Body of pancreas (tissue), 4 donors: ENCODE measurements at places on chromosomes 16 and 17. TPM values are rescaled to one million over a fixed set of nuclear protein-coding genes. Genes with fewer than 3 reads are reported as not detected.

DNA sequence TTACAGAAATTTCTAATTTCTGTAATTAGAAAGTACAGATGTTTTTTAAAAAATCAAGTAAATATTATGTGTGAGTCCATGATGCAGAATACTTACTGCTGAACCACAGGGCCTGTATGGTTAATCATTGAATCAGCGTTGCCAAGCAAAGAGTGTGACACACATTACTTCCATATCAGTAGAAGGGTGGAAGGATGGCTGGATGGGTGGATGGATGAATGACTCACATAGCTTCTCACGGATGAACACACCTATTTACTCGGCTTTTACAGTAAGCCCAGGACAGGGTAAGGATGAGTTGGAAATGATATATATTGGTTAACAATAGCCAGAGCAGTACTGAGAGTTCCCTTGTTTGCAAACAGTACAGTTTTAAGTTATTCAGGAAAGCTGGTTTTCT, 495.9 kb upstream of the RBFOX1 start:
- no peak overlapping the region for H3K27ac ChIP-seq
- H3K27me3 ChIP-seq, result no peaks in the 10 kb centered on the region
- no peaks in the 10 kb centered on the region for H3K36me3 ChIP-seq
- no peak overlapping the region for H3K4me3 ChIP-seq
- DNase-seq, result no peak

- DNase-seq, result no peak
- peaks cover 2% of the 10 kb centered on the region for H3K4me1 ChIP-seq
- H3K36me3 ChIP-seq, result no peaks in the 10 kb centered on the region
Observed at GRCh38 chr16:10624527-10624926, 44.1 kb upstream of the EMP2 start.

GRCh38 chr16:84048871-84049270, 6.3 kb upstream of the SLC38A8 start:
- no peaks in the 10 kb centered on the region for H3K36me3 ChIP-seq
- peak overlapping the region; percentile 78 for H3K27ac ChIP-seq
- DNase-seq, result peak; percentile 51
- H3K4me1 ChIP-seq, result peaks cover 27% of the 10 kb centered on the region

DNA sequence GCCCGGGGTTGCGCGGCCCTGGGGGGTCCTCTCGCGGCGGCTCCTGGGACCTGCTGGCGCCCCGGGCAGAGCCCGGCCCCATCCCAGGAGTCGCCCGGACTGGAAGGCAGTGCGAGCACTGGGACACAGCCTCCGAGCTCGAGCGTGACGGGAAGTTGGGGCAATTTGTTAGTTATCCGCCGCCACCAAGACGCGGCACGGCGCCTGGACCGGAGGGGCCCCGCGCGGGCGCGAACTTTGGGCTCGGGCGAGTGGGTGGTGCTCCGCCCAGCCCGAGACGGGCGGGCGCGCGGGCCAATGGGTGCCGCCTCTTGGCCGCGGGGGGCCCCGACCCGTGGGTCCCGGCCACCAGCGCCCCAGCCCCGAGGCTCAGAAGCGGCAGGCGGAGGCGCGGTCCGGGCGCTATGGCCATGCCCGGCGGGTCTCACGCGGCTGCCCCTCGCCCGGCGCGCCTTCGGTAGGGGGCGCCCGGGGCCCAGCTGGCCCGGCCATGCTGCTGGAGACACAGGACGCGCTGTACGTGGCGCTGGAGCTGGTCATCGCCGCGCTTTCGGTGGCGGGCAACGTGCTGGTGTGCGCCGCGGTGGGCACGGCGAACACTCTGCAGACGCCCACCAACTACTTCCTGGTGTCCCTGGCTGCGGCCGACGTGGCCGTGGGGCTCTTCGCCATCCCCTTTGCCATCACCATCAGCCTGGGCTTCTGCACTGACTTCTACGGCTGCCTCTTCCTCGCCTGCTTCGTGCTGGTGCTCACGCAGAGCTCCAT, at the start of gene ADORA2B:
Gene ADORA2B (plus strand): TSS at position 372 of the 768 bp plus-strand sequence. CDS start 119 bp downstream, at position 491.
- no peaks in the 10 kb centered on the region for H3K27me3 ChIP-seq
- peaks cover 16% of the 10 kb centered on the region for H3K4me1 ChIP-seq
- peak within 1 kb of the TSS; percentile 15 for H3K4me3 ChIP-seq
- no peak within 1 kb of the TSS for H3K27ac ChIP-seq

The UBN1 gene
- total RNA-seq, result 41.2 TPM
